ENCODE measurements at places on chromosomes 2 and 18. TPM values are rescaled to one million over a fixed set of nuclear protein-coding genes. Genes with fewer than 3 reads are reported as not detected.

- no peaks in the 10 kb centered on the region for H3K36me3 ChIP-seq
- DNase-seq, result no peak
- H3K4me1 ChIP-seq, result peaks cover 19% of the 10 kb centered on the region
- H3K27ac ChIP-seq, result peak overlapping the region; percentile 4
Observed at GRCh38 chr2:11129598-11130449, 25.4 kb upstream of the SLC66A3 start.

- H3K27me3 ChIP-seq, result no peaks in the 10 kb centered on the region
- H3K4me3 ChIP-seq, result no peak overlapping the region
- DNase-seq, result no peak
- no peaks in the 10 kb centered on the region for H3K36me3 ChIP-seq
- H3K4me1 ChIP-seq, result peaks cover 24% of the 10 kb centered on the region
Observed at GRCh38 chr2:73979686-73980085, 5.0 kb upstream of the TET3 start.

GRCh38 chr2:36516136-36516870 is 81.7 kb downstream of the FEZ2 start:
- H3K27ac ChIP-seq, result no peak overlapping the region
- H3K4me3 ChIP-seq, result no peak overlapping the region
- no peak for DNase-seq
- H3K27me3 ChIP-seq, result no peaks in the 10 kb centered on the region

GRCh38 chr2:203461746-203462145 is 73.4 kb downstream of the RAPH1 start:
- H3K4me3 ChIP-seq, result no peak overlapping the region
- no peaks in the 10 kb centered on the region for H3K4me1 ChIP-seq
- H3K36me3 ChIP-seq, result peaks cover 41% of the 10 kb centered on the region
- no peak overlapping the region for H3K27ac ChIP-seq

DNA sequence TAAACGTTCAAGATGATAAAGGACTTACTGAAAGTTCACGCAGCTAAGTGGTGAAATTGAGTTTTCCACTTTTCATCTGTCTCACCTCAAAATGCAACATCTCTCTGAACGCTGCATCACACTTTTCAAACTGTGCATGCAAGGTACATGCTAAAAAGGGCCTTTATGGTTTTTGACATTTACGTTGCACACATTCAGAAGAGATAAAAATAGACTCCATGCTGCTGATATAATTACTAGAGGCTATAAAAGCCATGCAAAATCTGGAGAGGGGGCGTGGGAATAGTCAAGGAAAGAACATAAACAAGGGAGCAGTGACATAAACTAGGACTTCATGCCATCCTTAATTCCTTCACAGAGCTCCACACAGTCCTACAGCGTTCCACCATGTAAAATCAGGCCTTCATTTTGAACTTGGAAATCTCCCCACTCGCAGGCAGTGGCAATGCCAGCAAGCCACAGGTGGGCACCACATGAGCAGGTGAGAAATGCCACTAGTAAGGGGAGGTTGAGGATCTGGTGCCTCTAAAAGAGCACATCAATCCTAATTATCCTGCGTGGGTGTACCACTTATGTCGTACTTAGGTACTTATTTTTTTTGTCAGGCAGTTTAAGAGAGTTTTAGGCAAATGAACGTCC is 71.4 kb downstream of the ZEB2 start:
- no peak for DNase-seq
- H3K27ac ChIP-seq, result peak overlapping the region; percentile 72
- peaks cover 29% of the 10 kb centered on the region for H3K4me1 ChIP-seq
- no peaks in the 10 kb centered on the region for H3K36me3 ChIP-seq

Gene STK25
- 497 TPM for total RNA-seq

Gene G6PC2
- not detected for total RNA-seq

Gene HOXD1
- total RNA-seq, result not detected
